Omental fat pad (tissue), 4 donors: ENCODE measurements at places on chromosomes 3 and 15.

GRCh38 chr3:5388091-5388490 lies 200.6 kb downstream of the EDEM1 start:
- DNase-seq: no peak

DNA sequence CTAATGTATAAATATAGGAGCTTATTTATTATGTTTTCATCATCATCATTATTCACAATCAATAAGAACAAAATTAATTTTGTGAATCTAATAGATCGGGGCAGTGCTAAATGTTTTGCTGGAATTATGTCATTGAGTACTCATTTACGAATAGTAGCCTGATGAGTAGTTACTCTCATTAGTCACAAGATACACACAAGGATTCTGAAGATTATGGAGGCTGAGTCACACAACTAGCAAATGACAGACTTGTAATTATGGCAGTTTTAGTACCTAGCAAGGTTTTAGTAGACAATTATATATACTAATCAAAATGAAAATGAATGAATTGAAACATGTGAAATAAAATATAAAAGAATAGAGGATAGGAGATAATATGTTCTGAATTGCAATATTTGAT lies 954.2 kb downstream of the CADM2 start:
- DNase-seq: no peak

- no peak for DNase-seq
Observed at GRCh38 chr3:16816048-16816780, 68.5 kb upstream of the PLCL2 start.

DNA sequence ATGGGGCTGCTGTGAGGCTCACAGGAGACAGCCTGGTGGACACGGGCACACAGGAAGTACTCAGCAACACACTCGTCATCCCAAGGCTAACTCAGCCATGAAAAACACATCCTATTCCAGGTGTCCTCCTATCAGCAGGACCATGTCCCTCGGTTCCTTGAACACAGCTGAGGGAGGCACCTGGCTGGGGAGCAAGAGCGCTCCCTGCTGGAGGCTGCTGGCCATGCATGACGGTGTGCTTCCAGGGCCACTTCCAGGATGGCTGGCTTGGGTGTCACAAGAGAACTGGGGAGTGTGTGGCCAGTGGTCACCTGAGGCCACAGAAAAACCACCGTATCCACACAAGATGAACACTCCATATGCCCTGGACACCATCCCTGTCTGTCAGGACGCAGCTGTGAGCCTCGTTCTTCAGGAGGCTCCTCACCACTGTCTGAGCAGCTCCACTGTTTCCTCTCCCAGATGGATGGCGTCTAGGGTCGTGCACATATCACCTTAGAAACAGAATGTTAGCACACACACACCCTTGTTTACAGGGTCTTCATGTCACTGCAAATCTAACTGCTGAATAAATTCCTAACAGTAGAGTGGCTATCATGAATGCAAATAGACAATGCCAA lies 31.0 kb downstream of the POC1A start:
- peak; percentile 41 for DNase-seq

GRCh38 chr3:27630885-27631284 lies 91.2 kb downstream of the EOMES start:
- DNase-seq: no peak

- no peak for DNase-seq
Observed at GRCh38 chr3:120604784-120605183, 8.6 kb downstream of the NDUFB4 start.

- DNase-seq: no peak
Observed at GRCh38 chr3:124653797-124654469, 76.3 kb upstream of the UMPS start.

- DNase-seq: no peak
Observed at GRCh38 chr15:66232267-66232625, 21.3 kb downstream of the MEGF11 start.

DNA sequence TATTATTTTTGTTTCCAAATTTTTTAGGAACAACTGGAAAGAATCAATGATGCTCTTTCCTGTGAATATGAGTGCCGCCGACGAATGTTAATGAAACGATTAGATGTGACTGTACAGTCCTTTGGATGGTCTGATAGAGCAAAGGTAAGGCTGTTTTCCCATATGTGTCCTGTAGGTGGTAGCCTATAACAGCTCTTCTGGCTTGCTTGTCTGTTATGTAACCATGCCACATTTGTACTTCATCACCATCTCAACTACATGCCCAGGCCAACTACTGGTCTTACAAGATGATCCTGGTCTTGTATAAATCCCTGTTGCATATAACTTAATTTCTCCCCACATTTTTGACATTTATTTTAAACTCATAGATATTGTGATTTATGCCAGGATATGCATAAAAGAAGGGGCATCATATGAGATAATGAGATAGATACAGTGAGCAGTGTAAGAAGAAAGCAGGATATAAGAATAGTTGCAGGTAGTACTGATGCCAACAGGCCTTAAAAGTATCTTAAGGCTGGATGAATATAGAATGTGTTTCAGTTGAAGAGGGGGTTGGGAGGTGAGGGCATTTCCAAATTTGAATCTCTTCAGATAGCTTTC lies 20.3 kb downstream of the FAM98B start:
- DNase-seq: no peak

GRCh38 chr3:81451611-81452010 lies 309.8 kb downstream of the GBE1 start:
- DNase-seq: no peak

- no peak for DNase-seq
Observed at GRCh38 chr3:196159952-196160804, 51.0 kb downstream of the ZDHHC19 start.

- no peak for DNase-seq
Observed at GRCh38 chr3:148535001-148535400, 162.7 kb upstream of the AGTR1 start.
